Astrocyte of the cerebellum (primary cell): ENCODE measurements at places on chromosomes 1 and 21.
A peak's percentile ranks its signal among the peaks of the same experiment; 100 is the strongest.

GRCh38 chr1:89884718-89885596, 64.1 kb downstream of the LRRC8D start:
- peak; percentile 15 for DNase-seq

DNA sequence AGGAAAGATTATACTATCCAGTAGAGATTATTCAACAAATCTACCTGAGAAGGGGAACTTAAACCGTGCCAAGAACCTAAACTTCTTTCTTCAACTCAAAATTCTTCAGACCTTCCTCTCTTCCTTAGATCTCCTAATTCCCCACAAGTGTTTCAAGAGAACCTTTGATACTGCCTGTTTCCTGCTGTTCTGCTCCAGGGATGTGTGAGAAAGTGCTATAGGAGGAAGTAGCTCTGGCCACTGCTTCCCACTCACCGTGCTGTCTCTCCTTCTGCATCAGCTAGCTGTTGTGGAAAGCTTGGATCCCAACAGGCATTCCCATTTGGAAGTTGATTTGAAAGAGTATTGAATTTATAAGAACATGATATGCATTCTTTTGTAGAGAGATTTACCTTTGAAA, 4.5 kb upstream of the NOS1AP start:
- DNase-seq = no peak

- DNase-seq = no peak
These were observed 30.5 kb downstream of the ASTN1 start for GRCh38 chr1:177133977-177134538.

DNA sequence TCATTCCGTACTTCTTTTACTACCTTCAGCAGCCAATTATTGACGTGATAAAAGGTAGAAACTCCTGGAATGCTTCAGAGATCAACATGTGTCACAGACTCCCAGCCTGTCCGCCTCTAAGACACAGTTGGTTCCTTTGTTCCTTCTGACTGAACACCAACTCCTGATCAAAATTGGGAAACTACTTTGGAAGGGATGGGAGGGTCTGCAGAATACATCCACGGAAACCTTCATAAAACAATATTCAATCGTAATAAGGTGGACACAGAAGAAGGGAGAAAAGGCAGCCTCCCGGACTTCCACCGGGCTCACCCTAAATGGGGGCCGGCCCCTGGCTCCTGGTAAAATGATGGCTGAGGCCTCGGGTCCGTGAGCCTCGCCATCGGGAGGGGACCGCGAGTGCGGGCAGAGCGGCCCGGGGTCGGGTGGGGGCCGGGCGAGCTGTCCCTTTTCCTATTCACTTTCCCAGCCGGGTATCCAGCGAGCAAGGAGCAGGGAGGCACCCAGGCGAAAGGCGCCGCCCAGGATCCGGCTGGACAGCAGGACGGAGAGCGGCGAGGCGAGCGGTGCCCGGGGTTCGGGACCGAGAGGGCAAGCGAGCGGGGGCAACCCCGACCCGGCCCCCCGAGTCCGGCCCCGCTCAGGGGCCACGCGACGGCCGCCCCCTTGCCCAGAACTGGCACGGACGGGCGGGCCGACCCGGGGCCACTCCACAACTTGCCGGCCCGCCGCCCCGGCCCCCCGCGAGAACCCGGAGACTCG, 805 bp downstream of the NRIP1 start:
- DNase-seq = no peak

DNA sequence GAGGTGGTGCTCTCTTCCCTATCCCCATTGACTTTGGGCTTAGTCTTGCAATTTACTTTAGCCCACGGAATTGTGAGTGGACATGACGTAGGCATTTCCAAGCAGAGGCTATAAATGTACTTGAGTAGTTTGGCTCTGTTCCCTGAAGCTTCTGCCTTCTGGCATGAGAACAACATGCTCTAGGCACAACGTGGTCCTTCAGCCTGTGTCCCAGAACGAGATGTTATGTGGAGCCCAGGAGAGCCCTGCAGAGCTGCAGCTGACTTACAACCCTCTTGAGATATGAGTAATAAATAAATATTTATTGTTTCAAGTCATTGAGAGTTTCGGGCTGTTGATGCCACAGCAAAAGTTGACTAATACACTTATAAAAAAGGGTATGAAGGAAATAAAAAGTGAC, 105.2 kb upstream of the HMGB4 start:
- DNase-seq = no peak

- DNase-seq = no peak
These were observed 108.6 kb downstream of the ZBTB18 start for GRCh38 chr1:244159646-244160045.

GRCh38 chr1:42931108-42931539, 27.5 kb downstream of the SLC2A1 start:
- DNase-seq = no peak

GRCh38 chr1:32900956-32901822, at the start of gene TMEM54:
TMEM54 (minus strand) TSS chr1:32901389; CDS start chr1:32901238, 151 bp downstream.
- no peak for DNase-seq

DNA sequence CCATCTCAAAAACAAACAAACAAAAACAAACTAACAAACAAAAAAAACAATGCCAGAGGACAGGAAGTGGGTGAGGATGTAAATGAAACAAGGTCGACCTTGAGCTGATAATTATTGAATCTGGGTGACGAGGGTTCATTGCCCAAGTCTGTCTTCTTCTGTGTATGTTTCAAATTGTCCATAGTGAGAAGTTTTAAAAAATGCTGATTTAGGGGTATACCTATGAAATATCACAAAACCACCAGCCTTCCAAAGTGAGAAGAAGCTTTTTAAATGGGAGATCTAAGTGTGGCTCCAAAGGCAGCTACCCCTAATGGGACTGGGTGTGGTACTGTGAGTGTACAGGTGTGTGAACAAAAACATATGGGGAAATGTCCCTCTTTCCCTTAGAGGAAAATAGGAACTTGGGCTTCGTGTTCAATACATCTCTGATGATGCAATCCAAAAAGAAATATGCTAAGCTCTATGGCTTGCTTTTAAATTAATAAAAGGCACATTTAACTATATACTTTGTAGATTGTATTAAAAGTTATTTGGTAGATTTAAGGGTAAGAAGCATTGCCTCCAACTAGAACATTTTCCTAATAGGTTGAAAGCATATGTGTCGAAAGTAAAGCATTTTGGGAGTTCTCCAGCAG, 33.1 kb upstream of the VPS26C start:
- DNase-seq = no peak
